ENCODE measurements at places on chromosomes 11 and 22.
A peak's percentile ranks its signal among the peaks of the same experiment; 100 is the strongest.

DNA sequence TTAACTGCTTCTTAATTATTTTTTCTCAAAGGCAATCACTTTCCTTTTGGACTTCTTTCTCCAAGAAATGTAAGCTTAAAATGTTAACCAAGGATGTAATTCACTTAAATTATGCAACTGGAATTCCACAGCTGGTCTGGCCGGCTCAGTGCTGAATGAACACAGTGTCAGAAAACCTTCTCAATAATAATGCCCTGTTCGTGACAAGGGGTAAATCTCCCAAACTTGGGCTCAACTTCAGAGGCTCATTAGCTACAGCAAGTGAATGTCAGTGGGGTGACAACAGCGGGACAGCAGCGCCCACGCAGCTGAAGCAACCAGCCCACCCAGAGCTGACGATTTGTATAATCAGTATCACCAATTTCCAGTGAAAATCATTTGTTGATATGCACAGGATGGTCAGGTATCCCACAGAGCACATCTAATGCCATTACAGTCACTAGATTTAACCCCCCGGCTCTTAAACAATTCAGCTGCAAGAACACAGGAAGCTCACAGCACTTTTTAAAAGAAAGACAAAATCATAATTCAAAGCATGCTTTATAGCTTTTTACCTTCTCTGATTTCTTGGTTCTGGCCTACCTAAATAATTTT, 704.8 kb downstream of the DLG2 start:
- DNase-seq = no peak

GRCh38 chr11:99693941-99694492, 673.3 kb downstream of the CNTN5 start:
- no peak for DNase-seq

- DNase-seq = no peak
Measured at GRCh38 chr11:72787216-72788104, 6.4 kb downstream of the STARD10 start.

GRCh38 chr11:9192561-9192960, 72.6 kb downstream of the DENND5A start:
- DNase-seq = no peak

DNA sequence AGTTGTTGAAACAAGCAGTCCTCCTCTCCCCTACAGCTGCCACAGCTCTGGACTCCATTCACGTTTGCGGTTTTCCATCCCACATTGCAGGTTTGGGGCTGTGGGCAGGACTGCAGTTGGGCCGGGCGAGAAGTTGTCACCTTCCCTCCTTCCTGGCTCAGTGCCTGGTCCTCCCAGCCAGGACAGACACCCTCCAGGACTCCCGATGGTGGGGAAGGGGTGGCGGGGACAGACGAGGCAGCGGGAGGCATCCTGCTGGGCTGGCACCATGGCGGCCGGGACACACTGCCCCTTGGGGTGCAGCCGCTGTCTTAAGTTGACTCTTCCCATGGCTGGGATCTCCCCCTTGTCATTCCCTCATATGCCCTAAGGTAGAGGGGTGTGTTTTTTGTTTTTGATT, 615.2 kb downstream of the BRD1 start:
- no peak for DNase-seq

GRCh38 chr11:11265994-11266606, 87.0 kb downstream of the CSNK2A3 start:
- DNase-seq = peak; percentile 15

GRCh38 chr11:58927393-58928106, 11.7 kb upstream of the GLYATL1 start:
- DNase-seq = peak; percentile 27

DNA sequence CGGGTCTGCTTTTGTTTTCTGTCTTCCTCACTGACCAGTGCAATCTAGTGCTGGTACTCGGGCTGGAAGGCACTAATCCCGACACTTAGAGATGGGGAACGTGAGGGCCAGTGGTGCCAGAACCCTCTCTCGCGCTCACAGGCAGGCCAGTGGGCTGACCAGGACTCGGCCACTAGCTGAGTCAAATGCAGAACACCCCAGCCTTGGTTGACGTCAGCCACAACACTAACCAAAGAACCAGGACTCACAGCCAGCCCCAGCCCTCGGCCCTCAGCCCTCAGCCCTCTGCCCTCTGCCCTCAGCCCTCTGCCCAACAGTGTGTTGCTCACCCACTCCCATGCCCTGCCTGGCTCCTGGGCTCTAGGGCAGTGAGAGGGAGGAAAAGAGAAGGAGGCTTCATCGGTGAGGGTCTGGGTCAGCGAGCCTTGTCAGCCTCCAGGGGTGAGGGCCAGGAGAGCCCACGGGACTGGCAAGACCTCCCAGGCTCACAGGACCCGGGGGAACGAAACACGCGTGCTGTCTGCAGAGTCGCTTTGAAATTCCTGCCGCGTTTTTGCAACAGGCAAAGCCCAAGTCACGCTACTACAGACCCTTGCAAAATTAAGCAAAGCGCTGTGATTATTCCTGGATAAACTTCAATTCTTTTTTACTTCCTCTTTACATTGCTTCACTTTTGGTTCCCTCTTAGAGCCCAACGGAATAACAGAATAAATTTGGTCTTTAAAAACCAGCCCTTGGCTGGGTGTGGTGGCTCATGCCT, 27.5 kb downstream of the KIAA0930 start:
- no peak for DNase-seq

GRCh38 chr11:62394825-62395538, 23.9 kb upstream of the SCGB1A1 start:
- peak; percentile 60 for DNase-seq

- no peak for DNase-seq
Measured at GRCh38 chr11:116882386-116882785, 45.0 kb upstream of the APOA1 start.

DNA sequence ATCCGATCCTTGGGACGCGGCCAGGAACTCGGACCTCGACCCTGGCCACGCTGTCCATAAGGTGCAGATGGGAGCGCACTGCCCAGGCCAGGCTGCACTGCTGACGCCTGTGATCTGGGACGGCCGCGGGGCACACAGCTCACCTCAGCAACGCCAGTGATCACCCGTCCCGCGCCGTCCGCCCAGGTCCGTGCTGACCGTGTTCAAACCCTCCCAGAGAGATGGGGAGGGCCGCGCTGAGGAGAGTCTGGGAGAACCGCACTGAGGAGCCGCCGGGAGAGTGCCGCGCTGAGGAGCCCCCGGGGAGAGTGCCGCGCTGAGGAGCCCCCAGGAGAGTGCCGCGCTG, 636 bp downstream of the KCNQ1OT1 start:
- DNase-seq = no peak

DNA sequence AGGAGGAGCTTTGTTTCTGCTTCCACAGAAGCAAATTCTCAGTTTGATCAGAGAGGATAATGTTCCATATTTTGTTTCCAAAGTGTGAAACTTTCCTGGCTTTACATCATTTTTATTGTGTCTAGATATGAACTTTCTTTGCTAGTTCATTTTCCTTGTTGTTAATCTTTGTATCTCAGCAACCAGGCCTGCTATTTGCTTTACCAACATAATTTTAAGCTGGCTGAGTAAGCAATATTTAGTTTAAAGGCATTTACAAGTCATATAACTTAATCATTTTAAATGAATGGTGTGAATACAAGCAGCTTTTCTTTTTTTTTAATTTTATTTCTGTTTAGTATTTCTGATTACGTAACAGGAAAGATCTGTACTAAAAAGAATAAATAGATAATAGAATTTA, 15.2 kb downstream of the NUCB2 start:
- DNase-seq = no peak

DNA sequence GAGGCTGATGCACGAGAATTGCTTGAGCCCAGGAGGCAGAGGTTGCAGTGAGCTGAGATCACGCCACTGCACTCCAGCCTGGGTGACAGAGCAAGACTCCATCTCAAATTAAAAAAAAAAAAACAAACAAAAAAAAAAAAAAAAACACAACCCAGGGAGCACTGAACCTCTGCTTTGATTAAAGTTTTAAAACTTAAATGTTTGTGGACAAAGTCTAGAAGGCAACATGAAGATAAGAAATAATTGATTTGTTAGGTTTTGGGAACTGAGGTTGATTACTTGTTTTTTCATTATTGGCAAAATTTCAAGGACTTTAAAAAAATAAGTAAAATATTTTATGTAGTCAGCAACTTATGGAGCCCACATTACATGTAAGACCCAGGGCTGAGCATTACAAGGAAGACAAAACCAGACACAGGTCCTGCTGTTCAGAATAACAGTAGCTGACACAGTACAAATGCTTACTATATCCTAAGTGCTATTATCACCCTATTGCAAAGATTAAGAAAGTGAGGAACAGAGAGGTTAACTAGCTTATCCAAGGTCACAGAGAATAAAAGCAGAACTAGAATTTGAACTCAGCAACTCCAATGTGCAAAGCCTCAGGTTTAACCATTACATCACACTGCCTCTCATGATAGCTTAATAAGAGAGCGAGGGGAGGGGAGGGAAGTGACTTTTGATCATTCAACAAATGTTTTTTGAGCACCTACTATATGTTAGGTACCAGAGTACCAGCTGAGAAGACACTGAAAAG, 2.3 kb upstream of the CRY2 start:
- DNase-seq = no peak

DNA sequence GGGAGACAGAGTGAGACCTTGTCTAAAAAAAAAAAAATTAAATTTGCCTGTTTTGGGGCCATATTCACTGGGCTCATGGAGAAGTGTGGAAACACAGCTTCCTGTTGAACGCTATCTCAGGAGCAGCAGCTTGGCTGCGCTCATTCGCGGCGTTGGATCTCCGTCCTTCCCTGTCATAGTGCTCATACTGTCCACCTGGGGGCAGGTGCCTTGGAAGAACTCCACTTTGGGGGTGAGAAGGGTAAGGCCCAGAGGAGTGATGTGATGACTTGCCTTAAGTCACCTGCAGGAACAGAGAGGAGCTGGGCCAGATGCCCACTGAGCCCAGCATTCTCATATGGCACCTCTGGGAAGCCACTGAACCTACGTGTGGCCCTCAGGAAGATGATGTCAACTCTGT, 82.8 kb downstream of the CABIN1 start:
- no peak for DNase-seq

DNA sequence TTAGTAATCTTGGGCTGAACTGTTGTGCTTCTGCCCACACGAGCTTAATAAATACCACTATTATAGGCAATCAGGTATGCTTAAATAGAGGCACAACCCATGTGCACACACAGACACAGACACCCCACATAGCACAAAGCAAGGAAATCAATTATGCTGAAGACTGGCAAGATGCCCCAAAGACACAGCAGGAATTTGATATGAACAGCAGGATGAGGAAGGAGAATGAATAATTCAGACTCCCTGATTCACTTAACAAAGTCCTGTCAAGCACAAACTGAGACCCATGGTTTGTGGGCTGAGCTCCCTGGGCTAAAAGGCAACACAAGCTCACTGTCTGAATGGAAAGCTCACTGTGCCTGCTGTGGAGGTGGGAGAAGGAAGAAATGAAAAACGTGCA, 42.5 kb downstream of the RBFOX2 start:
- DNase-seq = no peak

GRCh38 chr11:10709299-10710086, 15.9 kb upstream of the IRAG1 start:
- no peak for DNase-seq

DNA sequence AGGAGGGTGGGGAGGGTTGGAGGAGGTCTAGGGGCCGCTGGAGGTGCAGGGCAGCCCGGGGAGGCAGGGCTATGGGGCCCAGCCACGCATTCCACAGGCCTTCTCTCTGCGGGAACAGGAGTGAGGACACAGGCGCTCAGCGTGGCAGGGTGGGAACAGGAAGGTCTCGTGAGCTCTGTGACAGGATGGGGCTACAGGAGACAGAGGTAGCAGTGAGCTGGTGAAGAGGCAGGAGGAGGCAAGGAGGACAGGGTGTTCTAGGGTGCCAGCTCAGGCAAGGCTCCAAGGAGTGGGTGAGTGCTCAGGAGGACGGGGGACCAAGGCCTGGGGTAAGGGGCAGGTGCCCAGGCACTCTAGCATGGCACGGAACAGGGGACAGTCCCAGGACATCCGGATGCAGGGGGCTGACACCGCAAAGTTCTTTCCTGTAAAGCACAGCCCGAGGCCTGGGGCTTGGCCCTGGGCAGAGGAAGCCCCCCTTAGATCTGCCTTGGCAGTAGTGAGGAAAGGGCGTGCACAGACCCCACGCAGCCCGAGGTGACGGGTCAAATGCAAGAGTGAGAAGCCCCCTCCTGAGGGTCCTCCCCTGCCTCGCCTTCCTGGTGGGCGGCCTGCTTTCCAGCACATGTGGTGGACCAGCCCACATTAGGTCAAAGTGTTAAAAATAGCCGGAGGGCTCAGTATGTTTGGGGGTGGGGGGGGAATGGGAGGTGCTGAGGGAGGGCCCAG, 4.7 kb upstream of the NEAT1 start:
- peak; percentile 51 for DNase-seq

DNA sequence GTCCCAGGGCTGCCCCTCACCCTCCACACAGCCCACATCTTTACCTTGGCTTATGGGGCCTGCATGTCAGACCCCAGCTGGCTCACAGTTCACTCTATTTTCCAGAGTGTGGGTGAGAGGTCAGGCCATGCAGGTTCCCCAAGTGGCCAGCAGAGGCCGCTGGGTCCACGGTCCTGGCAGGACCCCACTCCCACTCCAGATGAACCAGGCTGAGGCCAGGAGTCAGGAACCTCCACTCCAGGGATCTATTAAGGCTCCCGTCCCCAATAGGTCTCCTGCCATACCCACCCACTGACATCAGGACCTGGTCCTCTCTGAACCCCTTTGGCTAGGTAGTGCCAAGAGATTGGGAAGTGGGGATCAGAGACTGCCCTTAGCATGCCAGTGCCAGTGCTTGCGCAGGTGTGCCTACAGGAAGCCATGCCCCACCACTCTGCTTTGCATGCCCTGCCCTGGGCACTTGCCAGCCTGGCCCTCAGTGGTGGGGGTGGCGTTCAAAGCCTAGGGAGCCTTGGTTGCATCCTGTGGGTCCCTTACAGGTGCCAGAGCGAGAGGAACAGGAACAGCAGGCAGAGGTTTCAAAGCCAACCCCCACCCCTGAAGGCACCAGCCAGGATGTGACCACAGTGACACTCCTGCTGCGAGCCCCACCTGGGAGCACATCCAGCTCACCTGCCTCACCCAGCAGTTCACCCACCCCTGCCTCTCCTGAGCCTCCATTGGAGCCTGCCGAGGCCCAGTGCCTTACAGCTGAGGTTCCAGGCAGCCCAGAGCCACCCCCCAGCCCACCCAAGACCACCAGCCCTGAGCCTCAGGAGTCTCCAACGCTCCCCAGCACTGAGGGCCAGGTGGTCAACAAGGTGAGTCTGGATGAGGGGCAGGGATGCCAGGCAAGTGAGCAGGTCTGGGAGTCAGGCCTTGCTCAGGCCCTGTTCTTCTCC, 8.3 kb downstream of the SMTN start:
- peak; percentile 18 for DNase-seq

- DNase-seq = no peak
Measured at GRCh38 chr11:65502555-65503367, 3.9 kb downstream of the MALAT1 start.

DNA sequence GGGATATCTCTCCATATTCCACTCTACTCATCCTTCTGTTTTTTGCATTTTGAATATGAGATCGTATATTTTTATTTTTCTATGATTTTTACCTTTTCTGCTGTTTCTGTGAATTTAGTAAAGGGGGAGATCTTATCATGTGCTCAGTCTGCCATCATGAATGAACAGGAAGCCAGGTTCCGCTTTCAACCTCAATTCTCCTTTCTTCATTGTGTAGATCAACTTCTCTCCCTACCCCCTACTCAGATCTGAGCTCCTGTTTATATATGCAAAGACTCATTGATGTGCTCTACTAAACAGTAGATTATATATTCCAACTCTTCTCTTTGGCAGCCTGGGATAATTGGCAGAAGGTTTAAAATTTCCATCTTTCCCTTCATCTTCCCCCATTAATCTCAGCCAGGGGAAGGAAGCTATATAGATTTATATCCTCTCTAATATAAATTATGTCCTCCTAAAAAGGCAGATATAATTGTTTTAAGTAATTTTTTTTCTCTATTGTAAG, 336.7 kb upstream of the PLET1 start:
- DNase-seq = no peak

- DNase-seq = no peak
Measured at GRCh38 chr11:32172041-32172847, 81.4 kb downstream of the RCN1 start.
